ENCODE measurements at places on chromosomes 4 and X.

GRCh38 chr4:39931441-39931901 lies 46.2 kb downstream of the PDS5A start:
- DNase-seq = no peak

- DNase-seq = no peak
Measured at GRCh38 chr4:747546-748170, 42.0 kb downstream of the PCGF3 start.

- DNase-seq = no peak
Measured at GRCh38 chr4:126004941-126005340, 690.2 kb downstream of the FAT4 start.

DNA sequence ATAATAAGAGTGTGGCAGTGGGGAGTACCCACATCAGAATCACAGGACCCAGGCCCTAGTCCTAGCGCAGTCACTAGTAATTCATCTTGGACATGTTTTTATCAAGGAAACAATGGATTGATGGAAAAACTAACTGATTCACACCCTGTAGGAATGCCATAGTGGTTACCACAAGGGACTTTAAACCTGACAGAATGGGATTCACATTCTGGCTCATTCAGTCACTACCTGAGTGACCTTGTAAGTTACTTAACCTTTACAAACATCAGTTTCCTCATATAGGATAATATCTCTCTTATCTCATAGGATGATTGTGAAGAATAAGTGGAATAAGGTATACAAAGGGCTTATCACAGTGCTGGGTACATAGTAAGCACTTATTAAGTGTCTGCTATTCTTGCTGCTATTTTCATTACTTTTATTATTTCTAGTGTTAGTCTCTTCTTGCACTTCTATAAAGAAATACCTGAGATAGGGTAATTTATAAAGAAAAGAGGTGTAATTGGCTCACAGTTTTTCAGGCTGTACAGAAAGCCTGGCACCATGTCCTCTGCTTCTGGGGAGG lies 247.5 kb upstream of the KLF3 start:
- DNase-seq = no peak

DNA sequence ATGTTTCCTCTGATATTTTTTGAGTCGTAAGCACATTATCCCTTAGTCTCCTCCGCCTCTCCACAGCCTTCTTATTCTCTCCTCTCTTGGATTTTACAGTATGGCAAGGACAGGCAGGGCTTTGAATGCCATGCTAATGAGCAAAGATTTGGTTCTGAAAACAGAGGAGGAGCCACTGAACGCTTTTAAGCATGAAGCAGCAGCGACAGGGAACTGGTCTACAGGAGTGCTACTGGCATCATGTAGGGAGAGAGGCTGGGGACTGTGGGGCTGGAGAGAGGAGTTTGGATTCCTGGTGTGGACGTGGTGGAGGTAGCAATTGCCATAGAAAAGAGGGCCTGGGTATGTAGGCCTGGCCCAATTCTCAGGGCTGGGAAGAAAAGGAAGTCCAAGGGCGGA lies 4.6 kb upstream of the CD99L2 start:
- DNase-seq = no peak

DNA sequence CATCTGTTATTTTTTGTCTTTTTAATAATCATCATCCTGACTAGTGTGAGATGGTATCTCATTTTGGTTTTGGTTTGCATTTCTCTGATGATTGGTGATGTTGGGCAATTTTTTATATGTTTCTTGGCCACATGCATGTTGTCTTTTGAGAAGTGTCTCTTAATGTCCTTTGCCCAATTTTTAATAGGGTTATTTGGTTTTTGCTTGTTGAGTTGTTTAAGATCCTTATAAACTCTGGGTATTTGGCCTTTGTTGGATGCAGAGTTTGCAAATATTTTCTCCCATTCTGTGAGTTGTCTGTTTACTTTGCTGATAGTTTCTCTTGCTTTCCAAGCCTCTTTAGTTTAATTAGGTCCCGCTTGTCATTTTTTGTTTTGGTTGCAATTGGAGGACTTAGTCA lies 152.1 kb upstream of the MED14 start:
- no peak for DNase-seq

DNA sequence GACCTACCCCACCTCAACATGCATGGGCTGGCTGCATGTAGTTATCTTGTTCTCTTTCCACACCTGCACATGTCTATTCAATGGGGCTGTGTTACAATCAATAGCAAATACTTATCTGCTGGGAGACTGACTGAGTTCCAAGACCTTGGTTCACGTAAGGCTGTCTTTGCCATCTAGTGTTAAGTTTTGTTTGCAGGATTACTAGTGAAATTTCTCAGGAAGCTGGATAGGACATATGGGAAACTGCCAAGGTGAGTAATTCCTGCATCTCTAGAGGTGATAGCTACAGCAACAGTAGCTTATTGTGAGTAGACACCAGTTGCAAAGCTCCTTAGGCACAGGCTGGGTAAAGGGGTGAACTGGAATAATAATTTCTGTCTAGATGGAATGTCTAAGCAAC lies 177.5 kb downstream of the ENOX2 start:
- no peak for DNase-seq

DNA sequence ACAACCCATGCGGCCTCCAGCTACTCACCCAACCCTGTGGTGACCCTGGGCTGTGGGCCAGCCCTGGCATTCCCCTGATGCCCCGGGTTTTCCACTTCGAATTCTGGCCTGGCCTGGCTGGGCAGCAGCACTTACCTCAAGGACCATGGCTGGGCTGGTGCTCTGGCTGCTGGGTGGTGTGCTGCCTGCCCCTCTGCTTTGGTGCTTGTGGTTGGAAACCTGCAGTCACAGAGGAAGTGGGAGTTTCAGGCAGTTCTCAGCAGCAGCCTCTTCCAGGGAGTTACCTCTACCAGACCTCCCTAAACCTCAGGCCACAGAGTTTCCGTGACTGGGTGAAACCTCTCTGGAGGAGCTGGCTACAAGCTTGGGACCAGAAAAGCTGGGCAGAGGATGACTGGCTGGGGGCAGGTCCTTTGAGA lies at the start of gene CXCR3:
TSS of gene CXCR3 (minus strand) at position 209 of the 419 bp plus-strand sequence. CDS start at position 147, 62 bp downstream.
- peak; percentile 75 for DNase-seq

DNA sequence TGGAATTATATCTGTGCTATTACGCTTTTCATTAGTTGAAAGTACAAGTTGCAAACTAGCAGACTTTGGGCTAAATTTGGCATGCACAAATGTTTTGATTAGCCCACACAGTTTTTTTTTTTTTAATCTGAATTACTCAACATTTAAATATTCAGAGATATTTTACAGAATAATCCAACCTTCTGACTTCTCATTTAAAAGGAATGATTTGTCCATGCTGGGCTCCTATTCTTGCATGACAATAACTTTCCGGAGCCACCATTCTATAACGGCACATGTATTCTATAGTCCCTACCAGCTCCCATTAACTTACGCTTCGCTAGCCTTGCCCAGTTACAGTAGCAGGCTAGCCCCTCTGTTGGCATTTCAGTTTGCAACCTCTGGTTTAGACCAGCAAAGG lies 219.3 kb upstream of the FTHL17 start:
- DNase-seq = no peak

DNA sequence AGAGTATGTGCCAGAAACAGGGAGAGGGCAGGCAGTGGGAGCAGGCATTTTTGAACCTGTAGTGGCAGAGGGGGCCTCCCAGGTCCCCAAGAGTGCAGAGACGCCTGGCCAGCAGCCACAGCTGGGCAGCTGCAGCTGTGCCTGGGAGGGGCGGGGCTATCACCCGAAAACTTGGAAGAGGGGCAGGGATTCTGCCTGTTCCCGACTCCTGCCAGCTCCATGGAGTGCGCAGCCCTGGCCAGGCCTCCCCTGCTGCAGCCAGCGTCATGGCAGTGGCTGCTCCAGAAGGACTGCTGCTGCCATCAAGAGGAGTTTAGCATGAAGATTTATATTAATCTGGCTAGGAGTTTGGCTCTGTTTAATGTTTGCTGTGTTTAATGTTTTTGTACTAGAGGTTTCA lies 532.1 kb upstream of the PITX2 start:
- DNase-seq = no peak

DNA sequence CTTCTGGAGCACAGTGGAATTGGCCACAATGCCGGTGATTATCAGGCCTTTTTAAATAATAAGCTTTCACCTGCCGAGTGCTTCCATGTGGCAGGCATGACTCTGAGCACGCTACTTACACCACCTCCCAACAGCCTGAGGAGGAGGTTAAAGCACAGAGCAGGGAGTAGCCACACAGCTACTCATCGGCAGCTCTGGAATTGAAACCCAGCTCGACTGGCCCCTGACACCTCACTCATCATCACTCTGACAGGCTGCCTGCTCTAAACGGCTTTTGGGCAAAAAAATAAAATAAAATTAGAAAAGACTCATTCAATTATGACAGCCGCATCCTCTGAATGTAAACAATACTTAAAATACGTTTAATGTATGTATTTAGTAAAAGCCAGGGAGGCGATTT lies 326.4 kb upstream of the NOCT start:
- no peak for DNase-seq

DNA sequence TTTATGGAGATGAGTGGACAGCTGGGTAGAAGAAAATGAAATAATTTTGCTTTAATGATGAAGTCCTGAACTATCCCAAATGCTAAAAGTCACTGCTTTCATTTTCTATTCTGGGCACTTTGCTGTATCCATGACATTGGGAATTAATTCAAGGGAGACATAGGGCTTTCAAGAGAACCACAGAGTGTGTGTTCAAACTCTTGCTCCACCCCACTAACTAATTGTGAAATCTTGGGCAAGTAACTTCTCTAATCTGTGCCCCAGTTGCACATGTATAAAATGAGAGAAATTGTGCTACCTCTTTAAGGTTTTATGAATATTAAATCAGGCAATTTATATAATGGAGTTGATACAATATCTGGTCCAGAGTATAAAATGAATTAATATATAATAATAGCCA lies 1422.0 kb downstream of the ADGRL3 start:
- no peak for DNase-seq

DNA sequence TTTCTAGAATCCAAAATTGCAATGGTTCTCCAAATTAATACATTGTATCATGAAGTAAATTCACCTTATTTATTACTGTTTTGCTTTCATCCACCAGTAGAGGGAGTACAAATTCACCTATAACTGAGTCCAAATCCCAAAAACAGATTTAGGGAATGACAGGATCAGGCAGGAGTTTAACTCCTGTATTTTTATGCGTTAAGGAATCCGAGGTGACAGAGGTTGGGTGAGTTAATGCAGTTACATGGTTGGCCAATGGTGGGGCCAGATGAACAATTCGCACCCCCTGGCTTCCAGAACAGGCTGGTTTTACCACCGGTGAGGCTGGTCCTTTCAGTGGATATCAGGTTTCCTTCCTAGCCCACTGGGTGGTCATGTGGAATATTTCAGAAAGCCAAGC lies 82.4 kb downstream of the MTNR1A start:
- DNase-seq = no peak

DNA sequence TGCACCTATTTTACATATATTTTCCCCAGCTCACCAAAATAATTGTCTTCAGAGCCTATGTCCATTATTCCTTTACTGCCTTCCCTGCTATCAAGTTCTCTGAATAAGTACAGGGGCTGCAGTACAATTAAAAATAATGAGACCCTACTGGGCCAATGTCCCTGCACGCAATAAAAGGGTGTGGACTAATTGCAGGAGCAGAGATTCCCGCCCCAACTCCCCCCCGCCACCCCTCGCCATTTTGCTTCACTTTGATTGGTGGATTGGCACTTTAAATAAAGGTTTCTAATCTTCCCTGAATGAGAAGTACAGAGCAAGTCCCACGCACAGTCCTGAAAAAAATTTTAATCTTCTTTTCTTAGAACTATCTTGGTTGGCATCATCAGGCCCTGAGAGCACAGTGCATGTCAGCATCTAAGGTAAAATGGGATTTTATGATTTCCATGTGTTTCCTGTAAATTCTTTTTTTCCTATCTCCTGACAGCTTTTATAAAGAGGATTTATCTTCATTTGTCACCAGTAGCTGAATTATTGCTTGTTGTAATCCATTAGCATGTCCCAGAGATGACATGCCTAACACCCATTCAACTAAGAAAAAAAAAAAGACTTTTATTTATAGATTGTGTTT lies at the start of gene AMBN:
TSS of gene AMBN (plus strand) at position 302 of the 628 bp plus-strand sequence. CDS start at position 405, 103 bp downstream.
- no peak for DNase-seq

GRCh38 chr4:152454398-152455011 lies 81.4 kb downstream of the FBXW7 start:
- no peak for DNase-seq

- peak; percentile 42 for DNase-seq
Measured at GRCh38 chrX:115690511-115691216, 129.7 kb downstream of the PLS3 start.

DNA sequence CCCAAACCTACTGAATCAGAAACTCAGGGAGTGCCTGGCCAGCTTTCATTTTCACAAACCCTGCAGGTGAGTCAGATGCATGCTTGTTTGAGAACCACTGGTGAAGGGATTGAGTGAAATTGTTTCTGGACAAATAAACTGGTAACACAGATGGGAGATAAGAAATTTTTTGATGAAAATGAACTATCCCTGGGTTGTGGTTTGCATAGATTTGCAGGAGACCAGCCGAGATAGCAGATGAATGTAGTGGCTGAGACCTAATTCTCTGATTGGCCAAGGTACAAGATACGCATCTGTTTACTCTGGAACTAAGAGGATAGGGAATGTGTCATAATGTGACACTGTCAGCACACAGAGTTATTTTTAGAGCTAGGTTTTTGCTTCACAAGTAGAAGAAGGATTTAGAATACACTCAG lies 117.8 kb upstream of the NOCT start:
- no peak for DNase-seq

GRCh38 chr4:23161787-23162186 lies 469.1 kb downstream of the GBA3 start:
- no peak for DNase-seq

- no peak for DNase-seq
Measured at GRCh38 chr4:79584352-79584751, 176.3 kb upstream of the GK2 start.

- no peak for DNase-seq
Measured at GRCh38 chr4:140680686-140681085, 75.5 kb downstream of the TBC1D9 start.

DNA sequence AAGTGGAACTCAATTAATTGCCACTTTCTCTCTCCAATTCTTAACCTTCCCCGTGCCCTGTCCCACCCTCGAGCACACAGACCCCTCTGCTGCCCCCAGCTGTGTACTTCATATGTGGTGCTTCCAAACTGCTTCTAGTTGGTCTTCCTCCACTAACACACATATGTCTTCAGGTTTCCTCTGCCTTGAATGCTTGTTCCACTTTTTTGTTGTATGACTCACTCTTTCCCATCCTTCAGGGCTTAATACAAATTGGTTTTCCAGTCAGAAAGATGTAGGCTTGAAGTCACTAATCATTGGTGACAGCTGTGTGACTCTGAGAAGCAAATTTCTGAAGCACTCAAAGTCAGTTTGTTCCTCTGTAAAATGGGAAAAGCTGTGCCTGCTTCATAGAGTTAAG lies 30.6 kb downstream of the TRIM2 start:
- no peak for DNase-seq

- no peak for DNase-seq
Measured at GRCh38 chr4:154939851-154940250, 158.8 kb downstream of the RBM46 start.

GRCh38 chrX:3160756-3161155 lies 119.5 kb downstream of the ARSF start:
- DNase-seq = no peak

DNA sequence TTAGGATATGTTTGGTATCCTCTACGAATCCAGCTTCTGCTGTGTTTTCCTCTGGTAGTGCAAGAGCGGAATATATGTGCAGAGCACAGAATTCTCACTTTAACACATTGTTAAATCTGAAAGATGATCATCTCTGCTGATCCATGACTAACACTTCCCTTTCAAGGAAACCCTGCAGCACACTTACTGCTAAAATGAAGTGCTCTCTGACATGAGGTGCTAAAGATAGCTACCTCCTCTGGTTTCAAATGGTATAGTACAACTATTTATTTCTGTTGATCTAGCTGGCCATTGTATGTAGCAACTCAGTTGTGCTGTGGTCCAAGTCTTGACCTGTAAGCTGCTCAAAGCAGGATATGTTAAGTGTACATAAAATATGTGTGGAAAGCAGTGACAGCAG lies 162.4 kb upstream of the FMR1 start:
- DNase-seq = no peak
